ENCODE measurements at places on chromosomes 7 and 10.

- peak; percentile 93 for DNase-seq
Measured at GRCh38 chr10:45354261-45354660, 19.8 kb upstream of the ALOX5 start.

GRCh38 chr10:16845248-16845647 is 28.0 kb upstream of the RSU1 start:
- no peak for DNase-seq

GRCh38 chr7:38142736-38143135 is 35.3 kb upstream of the STARD3NL start:
- DNase-seq = no peak

- no peak for DNase-seq
Measured at GRCh38 chr10:11156480-11156879, 138.8 kb downstream of the CELF2 start.

Data from suppressor macrophage treated with lipopolysaccharide for 1 hour (primary cell).